Activated CD4-positive, alpha-beta T cell treated with anti-CD3 and anti-CD28 coated beads, Interleukin-2, amount 50 U/mL, for 1 hour (primary cell): ENCODE measurements at places on chromosomes 7 and 10.

- DNase-seq, result no peak
Observed at GRCh38 chr10:48944171-48944570, 4.5 kb upstream of the LRRC18 start.

DNA sequence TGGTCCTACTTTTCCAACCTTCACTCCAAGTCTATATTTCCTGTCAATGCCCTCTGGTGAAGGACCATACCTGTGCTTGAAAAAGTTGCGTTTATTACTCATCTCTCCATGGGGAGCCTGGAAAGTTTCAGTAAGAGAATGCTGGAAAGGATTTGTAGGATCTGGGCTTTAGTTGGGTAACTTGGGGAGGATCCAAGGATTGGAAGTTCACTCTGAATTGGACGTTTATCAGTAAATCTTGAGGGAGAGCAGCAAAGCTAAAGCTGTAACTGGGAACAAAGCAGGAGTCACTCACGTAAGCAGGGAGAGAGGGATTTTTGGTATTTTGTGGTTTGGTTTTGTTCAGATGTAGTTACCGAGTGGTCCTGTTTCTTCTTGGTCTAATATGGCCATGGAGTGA, 51.4 kb upstream of the NPVF start:
- no peak for DNase-seq

- DNase-seq, result no peak
Observed at GRCh38 chr10:2077231-2077630, 339.9 kb upstream of the ADARB2 start.

DNA sequence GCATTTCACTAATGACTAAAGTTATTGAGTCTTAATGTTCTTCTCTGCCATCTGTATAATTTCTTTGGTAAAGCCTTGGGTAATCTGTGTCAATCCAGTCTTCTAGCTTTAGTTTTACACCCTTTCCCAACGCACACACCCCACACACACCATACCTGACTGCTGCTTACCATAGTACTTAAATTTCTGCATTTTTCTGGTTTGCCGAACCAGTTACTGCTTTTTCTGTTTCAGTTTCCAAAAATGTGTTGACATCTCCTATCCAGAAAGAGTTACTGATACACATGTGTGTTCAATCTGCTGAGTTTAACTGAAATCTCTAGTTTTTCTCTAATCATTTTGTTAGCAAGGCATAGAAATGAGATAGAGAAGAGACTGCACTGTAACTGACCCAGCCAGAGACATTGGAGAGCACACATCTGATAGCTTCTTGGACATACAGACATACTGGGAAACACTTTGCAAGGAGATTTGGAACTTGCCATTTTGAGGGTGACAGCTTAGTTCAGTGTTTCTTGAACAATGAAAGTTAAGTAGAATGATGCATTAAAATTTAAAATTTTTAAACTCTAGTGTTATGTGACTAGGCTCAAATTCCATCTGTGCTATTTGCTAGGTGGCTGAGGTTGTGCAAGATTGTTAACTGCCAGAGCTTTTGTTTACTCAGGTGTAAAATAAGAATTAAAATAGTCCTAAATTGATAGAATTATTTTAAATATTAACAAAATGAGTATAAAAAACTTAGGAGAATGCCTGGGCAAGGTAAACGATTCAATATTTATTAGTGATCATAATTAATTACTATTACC, 807.6 kb downstream of the DNAJB9 start:
- DNase-seq, result no peak

DNA sequence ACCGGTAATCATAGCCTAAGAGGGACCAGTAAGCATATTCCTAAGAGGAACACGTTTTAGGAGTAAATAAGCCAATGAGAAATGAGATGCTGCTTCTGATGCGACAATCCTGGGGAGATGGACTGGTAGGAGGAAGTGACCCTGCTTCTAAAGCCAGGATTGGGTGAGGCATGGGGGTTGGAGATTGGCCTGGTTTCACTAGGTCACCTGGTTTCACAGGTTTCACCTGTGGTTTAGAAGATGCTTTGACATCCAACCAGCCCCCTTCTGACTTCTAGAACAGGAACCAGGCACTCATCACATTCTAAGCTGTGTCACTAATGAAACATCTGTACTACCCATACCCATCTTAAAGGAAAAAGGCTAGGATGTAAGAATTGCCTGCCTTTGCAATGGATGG, 53.0 kb upstream of the BAMBI start:
- DNase-seq, result no peak
